A673 (cell line): ENCODE measurements at places on chromosomes 5 and 9. TPM values are rescaled to one million over a fixed set of nuclear protein-coding genes. Genes with fewer than 3 reads are reported as not detected.

The PPIC gene
- total RNA-seq: not detected in 2 replicates

The FOCAD gene
- total RNA-seq: 42.7 and 42.8 TPM in 2 replicates

The SARDH gene
- total RNA-seq: 0.37 and 1.0 TPM in 2 replicates

The TIMD4 gene
- total RNA-seq: not detected in 2 replicates

The ERBIN gene
- 47.5 and 51.4 TPM in 2 replicates for total RNA-seq

- DNase-seq: peak; percentile 25
Observed at GRCh38 chr5:133062276-133062675, 10.5 kb downstream of the HSPA4 start.

DNA sequence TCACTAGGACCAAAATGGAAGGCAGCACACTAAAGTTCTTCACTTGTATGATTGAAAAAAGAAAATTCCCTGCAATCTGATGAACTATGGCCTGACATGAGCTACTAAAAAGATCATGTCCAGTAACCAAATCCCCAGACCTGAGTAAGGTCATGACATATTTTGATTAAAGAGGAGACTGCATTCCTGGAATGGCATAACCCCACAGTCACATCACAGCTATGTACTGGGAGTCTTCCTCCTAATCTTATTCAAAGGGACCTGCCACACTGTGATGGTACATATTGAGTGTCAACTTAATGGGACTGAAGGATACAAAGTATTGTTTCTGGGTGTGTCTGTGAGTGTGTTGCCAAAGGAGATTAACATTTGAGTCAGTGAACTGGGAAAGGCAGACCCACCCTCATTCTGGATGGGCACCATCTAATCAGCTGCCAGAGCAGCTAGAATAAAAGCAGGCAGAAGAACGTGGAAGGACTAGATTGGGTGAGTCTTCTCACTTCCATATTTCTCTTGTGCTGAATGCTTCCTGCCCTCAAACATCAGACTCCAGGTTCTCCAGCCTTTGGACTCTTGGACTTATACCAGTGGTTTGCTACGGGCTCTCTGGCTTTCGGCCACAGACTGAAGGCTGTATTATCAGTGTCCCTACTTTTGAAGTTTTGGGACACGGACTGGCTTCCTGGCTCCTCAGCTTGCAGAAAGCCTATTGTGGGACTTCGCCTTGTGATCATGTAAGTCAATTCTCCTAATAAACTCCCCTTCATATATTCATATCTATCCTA, 345.0 kb downstream of the TMEM38B start:
- no peak for DNase-seq

GRCh38 chr9:119986713-119987112, 593.3 kb downstream of the CDK5RAP2 start:
- no peak for DNase-seq

GRCh38 chr5:142925795-142926194, 155.6 kb downstream of the ARHGAP26 start:
- DNase-seq: peak; percentile 49

DNA sequence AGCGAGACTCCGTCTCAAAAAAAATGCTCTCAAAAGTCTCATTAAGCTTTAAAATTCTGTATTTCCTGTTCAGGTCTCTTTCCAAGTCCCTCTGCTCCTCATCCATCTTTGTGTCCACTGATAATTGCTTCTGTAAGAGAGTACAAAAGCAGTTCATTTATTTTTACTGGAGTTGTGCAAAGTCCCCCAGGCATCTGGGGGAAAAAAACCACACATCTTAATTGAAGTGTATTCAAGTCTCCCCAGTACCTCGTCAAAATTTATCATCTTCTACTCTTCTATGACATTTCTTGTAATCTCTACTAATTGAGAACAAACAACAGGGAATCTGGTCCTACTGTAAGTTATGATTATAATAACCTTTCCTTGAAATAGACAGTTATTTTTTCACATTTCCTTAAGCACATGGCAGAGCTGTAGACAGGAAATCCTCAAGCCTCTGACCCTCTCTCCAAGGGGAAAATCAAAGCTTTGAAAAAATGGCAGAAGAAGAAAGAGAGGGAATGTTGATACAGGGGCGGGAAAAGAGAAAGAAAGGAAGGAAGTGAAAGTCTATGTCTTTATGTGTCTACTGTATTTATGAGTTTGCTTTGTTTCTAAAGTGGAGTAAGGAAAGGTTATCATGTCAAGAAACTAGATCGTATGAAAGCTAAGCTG, 51.5 kb downstream of the RAI14 start:
- peak; percentile 36 for DNase-seq

DNA sequence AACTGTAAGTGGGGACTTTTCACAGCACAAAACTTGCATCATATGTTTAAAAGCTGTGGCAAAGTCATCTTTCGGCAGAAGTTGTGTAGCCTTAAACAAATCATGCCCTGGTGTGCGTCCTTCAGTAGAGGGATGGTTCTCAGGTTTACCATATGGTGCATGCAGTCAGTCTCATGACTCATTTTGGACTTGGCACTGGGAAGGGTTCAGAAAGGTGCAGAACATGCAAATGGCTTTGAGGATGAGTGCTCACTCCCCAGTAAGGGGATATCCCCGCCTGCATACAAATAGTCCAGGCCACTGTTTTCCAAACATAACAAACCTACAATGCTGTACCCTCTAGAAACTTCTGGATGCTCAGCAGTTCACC, 260.3 kb downstream of the NDUFS4 start:
- DNase-seq: no peak

DNA sequence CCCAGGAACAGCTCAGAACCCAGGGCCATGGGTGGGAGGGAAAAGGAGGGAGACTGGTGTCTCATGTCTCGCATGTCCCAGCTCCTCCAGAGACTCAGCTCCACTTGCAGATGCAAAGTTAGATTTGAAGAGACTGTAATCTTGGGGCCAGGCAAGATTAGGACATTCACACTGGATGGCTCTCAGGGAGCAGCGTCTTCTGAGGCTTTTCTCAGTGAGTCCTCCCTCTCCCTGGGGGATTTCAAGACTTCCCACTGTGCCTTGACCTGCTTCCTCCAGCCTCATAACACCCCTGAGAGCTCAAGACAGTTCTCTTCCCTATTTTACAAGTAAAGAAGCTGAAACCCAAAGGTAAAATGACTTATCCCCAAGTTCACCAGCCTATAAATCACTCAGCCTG, 10.5 kb upstream of the TCOF1 start:
- no peak for DNase-seq

- DNase-seq: no peak
Observed at GRCh38 chr9:14198841-14199455, 115.0 kb downstream of the NFIB start.

GRCh38 chr9:123113185-123113584, 79.7 kb downstream of the GPR21 start:
- no peak for DNase-seq

DNA sequence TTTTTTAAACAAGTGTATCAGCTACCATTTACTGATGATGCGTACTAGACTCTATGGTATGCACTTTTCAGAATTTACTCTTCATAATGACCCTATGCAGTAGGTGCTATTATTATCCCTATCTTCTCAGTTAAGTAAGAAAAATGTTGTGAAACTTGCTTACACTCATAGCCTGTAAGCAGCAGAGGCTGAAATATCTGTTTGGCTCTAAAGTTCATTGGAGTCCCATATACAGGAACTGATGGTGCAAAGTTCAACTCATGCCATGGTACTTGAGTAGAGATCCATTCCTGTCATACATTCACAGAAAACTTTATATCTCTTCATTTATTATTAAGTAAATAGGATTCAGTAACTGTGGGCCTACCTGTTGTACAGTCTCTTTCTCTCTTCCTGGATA, 41.4 kb upstream of the CCDC112 start:
- DNase-seq: no peak

DNA sequence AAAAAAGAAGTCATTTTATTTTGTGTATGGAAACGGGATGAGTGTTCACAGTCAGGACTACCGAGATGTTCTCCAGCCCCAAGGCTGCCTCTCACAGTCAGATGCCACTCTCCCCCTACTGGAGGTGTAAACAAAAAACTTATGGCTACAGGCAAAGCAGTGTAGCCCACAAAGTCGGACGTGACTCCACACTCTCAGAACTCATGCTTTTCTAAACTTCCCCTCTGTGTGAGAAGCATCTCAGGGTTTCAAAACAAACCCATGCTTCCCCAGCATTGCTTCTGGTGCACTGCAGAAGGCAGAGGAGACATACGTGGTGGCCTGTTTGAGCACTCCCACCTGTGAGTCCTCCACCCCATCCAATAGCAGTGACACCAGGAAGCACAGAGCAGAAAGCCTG, 580.3 kb downstream of the BNC2 start:
- DNase-seq: no peak

DNA sequence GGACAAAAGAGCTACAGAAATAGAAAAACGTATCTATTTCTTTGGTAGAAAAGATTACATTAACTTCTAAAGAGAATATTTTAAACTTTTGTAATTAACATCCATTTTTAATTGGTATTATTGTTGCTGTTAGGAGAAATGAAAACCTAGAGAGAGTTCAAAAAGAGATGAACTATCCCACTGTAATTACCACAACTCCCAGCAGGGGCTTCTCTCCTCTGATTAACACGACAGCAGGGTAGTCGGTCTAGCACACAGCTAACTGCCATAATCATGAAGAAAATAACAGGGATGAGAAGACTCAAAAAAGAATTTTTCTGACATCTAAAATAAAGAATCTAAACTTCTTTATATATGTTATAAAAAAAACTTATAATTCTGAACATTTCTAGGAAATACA, 86.2 kb upstream of the CDH9 start:
- peak; percentile 31 for DNase-seq

DNA sequence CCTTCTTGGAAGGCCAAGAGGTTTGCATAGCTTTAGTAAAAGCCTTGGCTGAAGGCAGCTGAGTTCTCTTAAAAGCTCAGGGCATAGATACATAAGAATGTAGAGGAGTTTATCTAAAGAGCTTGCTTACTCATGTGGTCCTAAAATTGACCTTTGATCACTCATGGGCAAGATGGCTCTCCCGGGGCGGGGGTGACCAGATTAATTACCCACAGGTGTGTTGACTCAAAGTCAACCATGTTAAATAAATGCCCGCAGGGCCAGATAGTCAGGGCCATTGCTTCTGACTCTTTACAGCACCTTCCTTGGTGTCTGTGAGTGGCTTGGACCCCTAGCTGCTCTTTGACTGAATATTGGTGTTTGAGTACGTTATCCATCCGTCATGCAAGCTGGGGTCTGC, 33.1 kb upstream of the GHR start:
- DNase-seq: no peak

DNA sequence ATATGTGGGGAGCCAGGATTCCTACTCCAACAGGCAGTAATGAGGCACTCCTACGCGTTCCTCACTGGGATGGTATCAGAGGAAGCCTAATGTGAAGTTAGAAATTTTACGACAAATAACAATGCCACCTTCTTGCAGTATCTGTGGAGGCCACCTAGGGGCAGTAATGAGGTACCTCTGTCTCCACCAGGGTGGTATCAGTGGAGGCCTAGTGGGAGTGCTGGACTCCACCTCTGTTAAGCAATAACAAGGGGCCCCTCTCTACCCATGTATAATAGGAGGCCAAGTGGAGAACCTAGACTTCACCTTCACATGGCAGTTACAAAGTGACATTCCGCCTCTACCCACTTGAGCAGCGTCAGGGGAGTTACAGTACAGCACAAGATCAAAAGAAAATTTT, 147.9 kb downstream of the PLPPR1 start:
- DNase-seq: peak; percentile 29

DNA sequence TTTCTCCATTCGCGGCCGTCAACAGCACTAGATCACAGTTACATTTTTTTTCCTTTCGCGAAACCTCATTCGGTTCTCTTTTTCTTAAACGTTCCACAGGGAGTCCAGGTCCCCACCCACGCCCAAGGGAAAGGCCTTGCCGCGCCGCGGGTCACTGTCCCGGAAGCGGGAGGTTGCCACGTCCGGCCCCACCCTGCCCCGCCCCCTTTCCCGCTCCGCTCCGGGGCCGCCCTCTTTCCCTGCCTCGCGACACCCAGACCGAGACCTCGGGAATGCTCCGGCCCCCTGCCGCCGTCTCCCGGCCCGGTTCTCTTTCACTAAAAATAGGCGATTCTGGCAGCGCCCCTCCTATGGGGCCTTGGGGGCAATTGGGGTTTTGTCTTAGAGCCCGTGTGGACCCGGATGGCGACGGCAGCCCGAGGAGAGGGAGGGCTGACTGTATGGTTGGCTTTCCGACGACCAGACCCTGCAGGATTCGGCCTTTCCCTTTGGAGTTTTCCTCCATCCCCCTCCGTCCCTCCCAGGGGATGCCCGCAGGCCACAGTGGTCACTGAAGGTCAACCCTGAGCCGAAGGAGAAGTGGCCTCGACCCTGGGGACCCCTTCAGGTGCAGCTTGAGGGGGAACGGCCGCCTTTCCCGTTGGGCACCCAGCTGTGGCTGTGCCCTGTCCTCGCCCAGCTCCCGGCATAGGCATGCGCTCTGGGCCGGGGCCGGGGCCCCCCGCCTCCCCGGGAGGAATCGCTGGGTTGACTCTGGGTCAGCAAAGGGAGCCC, 2.8 kb upstream of the RACK1 start:
- DNase-seq: peak; percentile 79

DNA sequence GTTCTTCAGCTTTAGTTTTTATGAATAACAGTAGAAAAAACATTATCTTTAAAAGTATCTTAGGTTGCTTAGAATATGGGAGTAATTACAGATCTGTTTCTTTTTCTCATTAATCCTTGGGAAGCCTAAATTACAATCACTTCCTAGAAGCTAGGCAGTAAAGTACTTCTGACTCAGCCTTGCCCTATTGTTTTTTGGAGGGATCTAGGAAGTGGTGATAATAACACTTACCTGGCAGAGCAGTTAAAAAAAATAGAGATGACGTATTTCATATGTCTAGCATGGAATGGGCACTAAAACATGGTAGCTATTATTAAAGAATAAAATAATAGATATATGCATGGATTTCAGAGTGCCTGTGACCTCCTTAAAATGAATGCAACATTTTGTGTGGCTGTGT, 8.2 kb upstream of the FST start:
- DNase-seq: no peak

DNA sequence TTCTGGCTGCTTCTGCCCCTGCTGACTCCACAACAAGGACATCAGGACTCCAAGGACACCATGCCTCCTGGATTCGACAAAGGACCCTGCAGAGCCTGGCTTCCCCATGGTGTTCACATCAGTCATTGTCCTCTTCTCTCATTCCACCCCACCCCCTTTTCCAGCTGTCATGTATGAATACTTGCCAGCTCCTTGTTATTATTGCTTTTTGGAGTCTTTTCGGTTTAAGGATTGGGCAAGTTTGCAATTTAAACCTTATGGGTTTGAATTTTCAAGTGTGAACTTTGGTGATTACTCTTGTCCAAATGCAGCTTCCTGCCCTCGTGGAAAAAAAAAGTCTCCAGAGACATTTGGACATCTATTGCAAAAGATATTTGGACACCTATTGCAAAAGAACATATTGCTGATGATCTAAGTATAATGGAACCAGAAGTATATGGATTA, 14.2 kb upstream of the LVRN start:
- no peak for DNase-seq

- no peak for DNase-seq
Observed at GRCh38 chr5:16588434-16589214, 28.2 kb downstream of the RETREG1 start.

GRCh38 chr9:3386753-3387152, 139.0 kb downstream of the RFX3 start:
- DNase-seq: no peak
